ENCODE measurements at places on chromosomes 3 and 15.

- no peak for DNase-seq
These were observed 104.6 kb upstream of the SLC6A6 start for GRCh38 chr3:14297784-14298236.

- DNase-seq, result no peak
These were observed 5.5 kb upstream of the NTRK3 start for GRCh38 chr15:88262064-88262463.

DNA sequence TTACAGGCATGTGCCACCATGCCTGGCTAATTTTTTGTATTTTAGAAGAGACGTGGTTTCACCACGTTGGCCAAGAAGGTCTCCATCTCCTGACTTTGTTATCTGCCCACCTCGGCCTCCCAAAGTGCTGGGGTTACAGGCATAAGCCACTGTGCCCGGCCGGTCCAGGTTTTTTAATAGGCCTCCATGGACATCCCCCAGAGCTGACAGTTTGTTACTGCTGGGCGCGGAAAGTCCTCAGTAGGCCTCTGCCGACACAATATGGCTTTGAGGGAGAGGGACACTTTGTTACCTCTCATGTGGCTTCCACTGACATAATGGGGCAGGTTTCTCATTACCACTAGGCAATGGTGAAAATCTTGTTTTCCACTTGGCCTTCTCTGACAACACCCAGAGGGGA lies 152.0 kb downstream of the WNT7A start:
- DNase-seq, result no peak

GRCh38 chr3:123870033-123870432 lies 14.1 kb downstream of the MYLK start:
- DNase-seq, result no peak

DNA sequence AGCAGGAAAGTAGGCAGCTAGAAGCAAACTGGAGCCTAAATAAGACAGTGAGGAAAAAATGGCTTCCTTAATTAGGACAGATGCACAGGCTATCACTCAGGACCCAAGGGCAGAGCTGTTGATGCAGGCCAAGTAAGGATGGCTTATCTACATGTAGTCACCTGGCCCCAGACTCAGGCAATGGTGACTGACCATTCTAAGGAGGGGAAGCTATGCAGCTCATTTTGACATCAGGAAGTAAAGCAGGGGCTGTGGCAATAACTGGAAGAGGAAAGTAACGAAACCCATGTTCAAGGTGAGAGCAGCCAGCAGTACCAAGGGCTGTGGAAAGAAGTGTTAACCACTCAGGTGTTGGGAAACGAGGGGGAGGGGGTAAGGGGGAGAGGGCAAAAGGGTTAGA lies 16.2 kb downstream of the ACAD11 start:
- no peak for DNase-seq

DNA sequence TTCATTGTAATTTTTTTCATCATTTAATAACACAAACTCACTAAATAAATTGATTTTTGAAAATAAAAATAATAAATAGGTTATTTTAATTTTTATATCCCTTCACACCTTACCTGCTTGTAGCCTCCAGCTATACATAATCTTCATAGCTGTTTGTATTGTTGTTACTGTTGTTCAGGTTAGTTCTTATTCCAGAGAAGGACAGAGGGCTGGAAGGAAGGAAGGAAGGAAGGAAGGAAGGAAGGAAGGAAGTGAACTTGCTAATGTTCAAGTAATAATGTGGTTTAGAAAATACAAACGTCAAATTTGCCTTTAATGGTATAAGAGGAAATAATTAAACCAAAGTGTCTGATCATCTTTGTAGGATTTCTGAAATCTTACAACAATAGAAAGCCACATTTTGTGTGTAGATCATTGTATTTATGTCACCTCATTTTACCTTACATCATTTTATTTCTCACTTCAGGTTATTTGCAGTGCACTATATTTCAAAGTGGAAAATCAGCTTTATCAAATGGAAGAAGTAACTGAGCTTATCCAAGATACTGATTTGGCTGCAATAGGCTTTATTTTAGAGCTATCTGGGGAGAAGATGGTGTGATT lies 660.0 kb upstream of the CCDC54 start:
- no peak for DNase-seq

GRCh38 chr3:11668243-11669235 lies 24.8 kb upstream of the VGLL4 start:
- peak; percentile 26 for DNase-seq

GRCh38 chr15:101029971-101030661 lies 111.0 kb downstream of the LRRK1 start:
- no peak for DNase-seq

DNA sequence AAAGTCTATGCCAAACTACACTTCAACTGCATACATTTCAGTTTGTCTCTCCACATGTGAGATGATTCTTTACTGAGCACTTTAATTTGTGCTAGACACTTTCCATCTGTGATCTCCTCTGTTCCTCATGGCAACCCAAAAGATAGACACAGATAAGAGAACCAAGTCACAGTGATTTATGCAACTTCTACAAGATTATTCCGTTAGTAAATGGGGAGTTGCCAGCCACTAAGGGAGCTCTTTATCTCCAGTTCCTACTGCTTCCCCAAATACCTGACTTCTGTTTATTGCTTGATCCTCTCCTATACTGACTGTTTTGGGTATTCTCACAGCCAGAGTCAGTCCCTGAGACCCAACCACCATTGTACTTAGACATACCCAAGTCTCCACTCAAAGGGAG lies 24.1 kb upstream of the AKAP13 start:
- DNase-seq, result no peak

GRCh38 chr3:1216856-1217255 lies 124.0 kb downstream of the CNTN6 start:
- no peak for DNase-seq

DNA sequence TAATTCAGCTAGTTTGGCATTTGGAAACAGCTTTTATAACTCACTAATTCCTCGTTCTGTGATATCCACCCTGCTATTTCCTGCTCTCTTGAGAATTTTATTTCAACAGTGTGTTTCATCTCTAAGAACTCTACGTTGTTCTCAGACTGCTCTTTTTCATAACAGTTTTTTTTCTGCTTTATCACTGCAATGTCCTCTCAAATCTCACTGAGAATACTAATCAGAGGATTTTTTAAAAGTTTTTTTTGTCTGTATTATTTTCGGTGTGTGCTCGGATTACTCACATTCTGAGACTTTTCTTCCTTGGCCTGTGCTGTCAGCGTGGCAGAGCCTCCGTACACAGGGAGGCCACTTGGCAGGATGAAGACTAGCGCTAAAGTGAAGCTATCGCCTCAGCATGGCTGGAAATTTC lies 59.4 kb upstream of the NEO1 start:
- DNase-seq, result no peak

DNA sequence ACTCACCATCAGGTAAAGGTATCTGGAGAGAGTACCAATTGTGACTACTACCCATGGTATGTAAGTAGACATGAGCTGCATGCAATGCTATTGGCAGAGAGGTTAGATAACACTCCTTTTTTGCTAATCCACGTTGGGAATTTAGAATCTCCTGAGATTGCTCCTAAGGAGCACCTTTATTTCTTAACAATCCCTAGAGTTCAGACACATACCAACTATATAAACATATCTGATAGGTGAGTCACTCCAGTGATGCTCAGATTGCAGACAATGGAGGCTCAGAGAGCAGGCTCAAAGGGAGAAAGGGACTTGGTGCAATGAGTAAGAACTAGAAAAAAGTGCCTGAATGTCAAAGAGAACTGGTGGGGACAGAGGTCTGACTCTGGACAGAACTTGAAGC lies 47.0 kb upstream of the LRRFIP2 start:
- DNase-seq, result no peak

DNA sequence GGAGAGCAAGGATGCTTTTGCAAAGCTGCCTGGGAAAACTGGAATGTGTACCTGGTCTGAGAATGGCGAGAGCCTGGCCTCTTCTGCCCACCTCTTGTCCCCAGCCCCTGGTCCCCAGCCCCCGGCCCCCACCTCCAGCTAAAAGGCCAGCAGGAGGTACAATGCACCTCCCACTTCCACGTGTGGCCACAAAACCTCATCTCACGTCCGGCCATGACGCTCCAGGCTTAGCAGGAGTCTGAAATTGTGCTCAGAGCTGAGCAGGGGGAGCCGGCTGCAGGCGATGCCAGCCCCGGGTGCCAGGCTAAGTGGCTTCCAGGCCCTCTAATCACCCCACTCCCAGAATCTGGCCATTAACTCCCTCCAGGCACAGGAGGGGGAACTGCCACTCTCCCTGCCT lies 83.1 kb upstream of the PRR20G start:
- no peak for DNase-seq

DNA sequence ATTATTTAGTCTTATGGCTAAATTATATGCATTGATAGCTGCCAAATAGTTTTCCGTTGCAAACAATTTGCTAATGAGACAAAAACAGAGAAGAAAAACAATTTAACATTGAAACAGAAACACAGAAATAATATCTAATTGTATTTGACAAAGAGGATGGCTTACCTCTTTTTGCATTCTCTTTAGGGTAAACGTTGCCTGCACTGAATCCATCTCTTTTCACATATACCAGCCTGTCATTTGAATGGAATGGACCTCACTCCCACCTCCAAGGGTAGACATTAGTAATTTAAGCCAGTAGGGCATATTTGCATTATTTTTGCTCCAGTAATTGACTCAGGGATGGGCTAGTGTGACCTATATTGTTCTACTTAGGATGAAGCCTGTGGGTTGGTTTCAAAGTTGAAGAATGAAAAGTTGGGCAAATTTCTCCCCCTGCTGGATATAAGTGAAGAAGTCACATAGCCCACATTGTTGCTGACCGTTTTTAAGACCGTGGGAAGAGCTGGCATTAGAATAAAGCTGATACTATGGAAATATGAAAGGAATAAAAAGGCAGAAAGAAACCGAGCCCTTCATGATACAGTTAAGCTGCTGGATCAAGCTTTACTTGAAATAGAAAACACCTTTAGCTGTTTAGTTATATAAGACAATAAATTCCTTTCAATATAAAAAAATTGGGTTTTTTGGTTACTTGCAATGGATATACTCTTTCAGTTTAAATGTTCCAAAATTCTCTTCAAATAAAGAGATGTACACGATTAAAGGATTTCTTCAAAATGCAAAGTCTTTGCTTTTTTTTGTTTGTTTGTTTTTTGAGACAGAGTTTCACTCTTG lies 26.9 kb downstream of the PIERCE2 start:
- peak; percentile 78 for DNase-seq

DNA sequence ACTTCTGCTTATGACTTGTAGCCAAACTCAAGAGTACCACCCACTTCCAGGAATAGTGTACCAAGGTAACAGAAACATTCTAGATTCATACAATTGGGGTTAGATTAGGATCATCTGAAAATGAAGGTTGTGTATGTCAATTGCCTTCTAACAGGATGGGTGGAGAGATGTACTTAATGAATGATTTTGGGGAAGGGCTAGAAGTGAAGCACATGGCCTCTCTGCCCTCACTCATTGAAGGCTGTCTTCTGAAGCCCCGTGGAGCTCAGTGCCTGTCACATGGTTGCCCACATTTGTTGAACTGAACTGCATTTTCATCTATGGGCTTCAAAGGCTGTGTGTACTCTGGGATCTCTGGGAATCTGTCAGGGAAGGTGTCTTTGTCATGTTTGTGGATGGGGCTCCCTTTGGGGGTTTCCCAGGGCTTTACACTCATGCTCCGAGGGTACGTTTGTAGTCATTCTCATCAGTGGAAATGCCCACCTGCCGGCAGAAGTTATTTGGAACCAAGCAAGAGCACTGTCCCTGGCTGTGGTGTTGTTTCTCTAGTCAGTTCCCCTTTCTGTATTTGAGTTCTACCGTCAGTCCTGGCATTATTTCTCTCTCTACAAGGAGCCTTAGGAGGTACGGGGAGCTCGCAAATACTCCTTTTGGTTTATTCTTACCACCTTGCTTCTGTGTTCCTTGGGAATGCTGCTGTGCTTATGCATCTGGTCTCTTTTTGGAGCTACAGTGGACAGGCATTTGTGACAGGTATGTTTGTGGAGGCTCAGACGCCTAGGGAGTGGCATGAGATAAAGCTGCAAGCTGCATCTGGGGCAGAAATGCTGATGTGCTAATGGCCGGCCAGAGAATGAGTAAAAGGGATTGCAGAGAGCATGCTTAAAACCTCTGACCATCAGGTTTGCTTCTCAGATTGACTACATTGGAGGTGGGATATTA lies 22.4 kb downstream of the CD86 start:
- DNase-seq, result no peak

DNA sequence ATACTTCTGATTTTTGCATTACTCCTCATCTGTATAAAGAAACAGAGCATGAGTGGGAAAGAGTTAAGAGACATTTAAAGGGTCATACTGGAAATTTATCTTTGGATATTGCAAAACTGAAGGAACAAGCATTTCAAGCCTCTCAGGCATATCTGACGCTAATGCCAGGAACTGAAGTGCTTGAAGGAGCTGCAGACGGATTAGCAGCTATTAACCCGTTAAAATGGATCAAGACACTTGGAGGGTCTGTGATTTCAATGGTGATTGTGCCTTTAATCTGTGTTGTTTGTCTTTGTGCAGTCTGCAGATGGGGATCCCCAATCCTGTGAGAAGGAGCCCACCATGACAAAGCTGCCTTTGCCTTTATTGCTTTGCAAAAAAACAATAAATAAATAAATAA lies 202.5 kb upstream of the UBE3A start:
- peak; percentile 90 for DNase-seq
